ENCODE measurements at places on chromosomes 16 and 17. TPM values are rescaled to one million over a fixed set of nuclear protein-coding genes. Genes with fewer than 3 reads are reported as not detected.

The TBC1D16 gene
- total RNA-seq, result 48.4 TPM

The GCGR gene
- not detected for total RNA-seq

The ZNF287 gene
- 2.2 TPM for total RNA-seq

The KRT15 gene
- 0.35 TPM for total RNA-seq

The CCL1 gene
- total RNA-seq, result not detected

The CSH2 gene
- not detected for total RNA-seq

The KRT24 gene
- not detected for total RNA-seq

The CDRT15 gene
- total RNA-seq, result not detected

The RCVRN gene
- total RNA-seq, result not detected

The DNASE1L2 gene
- total RNA-seq, result 1.1 TPM

The TNFRSF13B gene
- not detected for total RNA-seq

The GP1BA gene
- total RNA-seq, result not detected

The KIF2B gene
- total RNA-seq, result not detected

The UBE2G1 gene
- total RNA-seq, result 7.3 TPM

The FBXW10 gene
- total RNA-seq, result under 0.01 TPM

The SOCS1 gene
- 0.70 TPM for total RNA-seq

The NUPR1 gene
- 43.7 TPM for total RNA-seq

The PHKG2 gene
- total RNA-seq, result 16.7 TPM

The ACE gene
- 2.0 TPM for total RNA-seq

The ARL5C gene
- not detected for total RNA-seq

The TBC1D3G gene
- not detected for total RNA-seq

The MRPL27 gene
- 77.1 TPM for total RNA-seq
